ENCODE measurements at places on chromosomes 7 and 10.
A peak's percentile ranks its signal among the peaks of the same experiment; 100 is the strongest.

GRCh38 chr7:128752251-128752650 lies 13.1 kb downstream of the CALU start:
- no peak for DNase-seq

GRCh38 chr7:25900877-25901276 lies 251.1 kb upstream of the NFE2L3 start:
- DNase-seq = no peak

- DNase-seq = no peak
Observed at GRCh38 chr7:139131-139530, 53.2 kb upstream of the FAM20C start.

GRCh38 chr7:3634396-3634795 lies 333.3 kb downstream of the SDK1 start:
- DNase-seq = no peak

DNA sequence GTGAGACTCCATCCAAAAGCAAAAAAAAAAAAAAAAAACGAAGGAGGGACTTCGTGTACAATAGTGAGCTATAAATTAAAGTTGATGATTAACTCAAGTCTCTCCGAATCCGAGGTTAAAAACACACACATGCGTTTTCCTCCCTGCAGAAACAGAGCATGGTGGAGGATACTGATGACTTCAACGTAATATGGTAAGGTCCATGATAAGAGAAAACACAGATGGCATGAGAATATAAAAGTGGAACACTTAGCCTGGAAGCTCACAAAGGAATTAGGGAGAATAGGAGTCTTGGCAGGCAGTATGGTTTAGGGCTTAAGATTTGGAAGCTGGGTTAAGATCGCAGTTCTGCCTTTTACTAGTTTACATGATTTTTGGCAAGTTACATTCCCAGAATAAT lies 20.1 kb upstream of the GSTK1 start:
- no peak for DNase-seq

DNA sequence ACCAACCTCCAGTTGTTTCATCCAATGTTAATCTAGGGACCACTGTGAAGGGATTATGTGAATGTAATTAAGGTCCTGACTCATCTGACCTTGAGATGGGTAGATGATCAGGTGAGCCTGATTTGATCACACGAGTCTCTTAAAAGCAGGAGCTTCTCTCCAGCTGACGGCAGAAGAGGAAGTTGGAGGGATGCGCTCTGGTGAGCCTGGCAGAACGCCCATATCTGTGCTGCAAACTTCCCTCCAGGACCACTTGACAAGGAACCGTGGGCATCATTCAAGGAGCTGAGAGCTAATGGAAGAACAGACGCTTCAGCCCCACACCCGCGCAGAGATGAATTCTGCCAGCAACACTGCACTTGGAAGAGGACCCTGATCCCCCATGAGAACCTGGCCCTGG lies 642.4 kb downstream of the TNS3 start:
- no peak for DNase-seq

GRCh38 chr10:13152296-13152695 lies 9.1 kb upstream of the MCM10 start:
- DNase-seq = no peak

- no peak for DNase-seq
Observed at GRCh38 chr7:146119002-146119401, 2.4 kb downstream of the CNTNAP2 start.

GRCh38 chr7:129896568-129897382 lies 56.0 kb downstream of the UBE2H start:
- no peak for DNase-seq

GRCh38 chr10:6200440-6200733 lies 2.3 kb upstream of the PFKFB3 start:
- DNase-seq = no peak

DNA sequence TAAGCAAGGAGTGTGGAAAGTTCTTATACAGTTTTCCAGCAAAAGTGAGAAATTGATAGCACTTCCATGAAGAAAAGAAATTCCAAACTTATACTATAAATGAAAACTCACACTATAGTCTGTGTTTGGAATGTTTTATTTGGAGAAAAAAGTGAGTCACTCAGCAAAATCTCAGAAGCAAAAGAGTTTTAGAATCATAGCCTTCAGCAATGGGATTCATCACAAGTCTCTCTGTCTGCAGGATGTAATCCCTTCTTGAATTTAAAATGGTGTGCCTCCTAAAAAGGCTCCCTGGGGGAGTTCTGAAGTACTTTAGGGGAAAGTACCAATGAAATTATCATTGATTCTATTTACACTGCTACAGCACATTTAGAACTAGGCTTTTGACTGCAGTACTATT lies 756.4 kb downstream of the XPNPEP1 start:
- no peak for DNase-seq

DNA sequence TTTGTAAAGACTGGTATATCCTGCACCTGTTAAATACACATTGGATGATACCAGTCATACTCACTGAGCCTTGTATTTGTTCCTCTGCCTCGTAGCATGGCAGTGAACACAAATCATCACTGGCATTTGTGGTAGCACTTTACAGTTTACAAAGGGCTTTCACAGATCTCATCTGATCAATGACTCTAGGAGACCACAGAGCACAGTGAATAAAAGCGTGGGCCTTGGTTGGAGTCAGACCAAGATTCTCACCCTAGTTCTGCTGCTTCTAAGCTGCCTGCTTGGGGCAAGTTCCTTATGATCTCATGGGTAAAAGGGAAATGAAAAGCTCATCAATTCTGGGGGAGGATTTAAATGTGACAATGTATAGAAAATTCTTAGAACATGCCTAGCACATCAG lies 129.9 kb upstream of the AGK start:
- no peak for DNase-seq

- no peak for DNase-seq
Observed at GRCh38 chr10:69232252-69232651, 12.1 kb downstream of the HKDC1 start.

DNA sequence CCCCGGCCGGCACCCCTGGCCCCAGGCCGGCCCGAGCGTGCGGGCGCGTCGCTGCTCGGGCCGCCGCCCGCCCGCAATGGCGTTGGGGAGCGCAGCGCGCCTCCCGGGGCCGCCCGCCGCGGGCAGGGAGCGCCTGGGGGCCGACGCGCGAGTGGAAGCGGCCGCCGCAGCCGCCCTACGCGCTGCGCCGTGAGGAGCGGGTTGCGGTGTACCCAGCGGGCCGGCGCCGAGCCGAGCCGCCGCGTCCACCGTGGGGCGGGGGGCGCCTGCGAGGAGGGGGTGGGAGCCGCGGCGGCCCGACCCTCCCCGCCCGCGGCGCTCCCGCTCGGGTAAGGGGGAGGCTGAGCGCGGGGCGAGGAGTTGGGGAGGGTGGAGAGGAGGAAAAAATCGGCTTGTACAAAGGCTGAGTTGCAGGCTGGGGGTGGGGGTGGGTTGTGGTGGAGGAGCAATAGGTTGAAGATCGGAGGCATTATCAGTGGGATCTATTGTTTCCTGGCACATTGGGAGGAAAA lies 473 bp downstream of the PPP1R9A start:
- no peak for DNase-seq

DNA sequence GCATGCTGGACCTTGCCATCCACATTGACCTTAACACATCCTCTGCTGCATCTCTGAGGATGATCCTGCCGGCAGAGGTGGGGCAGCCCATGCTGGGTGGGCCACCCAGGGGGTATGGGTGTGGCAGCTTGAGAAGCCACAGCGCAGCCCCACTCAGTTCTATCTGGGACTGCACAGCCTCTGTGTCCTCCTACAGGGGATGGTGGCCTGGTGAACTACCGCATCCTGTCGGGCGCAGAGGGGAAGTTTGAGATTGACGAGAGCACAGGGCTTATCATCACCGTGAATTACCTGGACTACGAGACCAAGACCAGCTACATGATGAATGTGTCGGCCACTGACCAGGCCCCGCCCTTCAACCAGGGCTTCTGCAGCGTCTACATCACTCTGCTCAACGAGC lies 12.2 kb upstream of the C10orf105 start:
- peak; percentile 48 for DNase-seq

DNA sequence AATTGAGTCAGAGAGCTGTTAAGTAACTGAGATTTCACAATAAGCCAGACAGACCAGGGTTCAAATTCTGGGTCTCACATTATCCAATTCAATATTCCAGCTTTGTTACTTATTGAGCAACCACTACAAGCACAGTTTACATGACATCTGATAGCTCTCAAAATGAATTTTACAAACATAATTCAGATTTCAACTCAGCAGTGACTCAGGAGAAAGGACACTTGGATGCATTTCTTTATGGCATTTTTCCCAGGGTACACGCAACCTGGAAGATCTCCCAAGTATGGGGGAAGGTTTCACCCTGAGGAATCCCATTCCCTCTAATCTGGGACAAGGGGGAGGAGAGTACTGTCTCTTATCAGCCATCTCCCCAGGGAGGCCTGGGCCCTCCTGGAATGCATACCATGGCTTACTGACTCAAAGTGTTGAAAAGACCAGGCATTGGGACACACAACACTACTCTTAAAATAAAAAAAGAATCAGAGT lies 102.4 kb downstream of the CFTR start:
- DNase-seq = no peak

- DNase-seq = peak; percentile 17
Observed at GRCh38 chr10:119198438-119198837, 8.9 kb upstream of the GRK5 start.

DNA sequence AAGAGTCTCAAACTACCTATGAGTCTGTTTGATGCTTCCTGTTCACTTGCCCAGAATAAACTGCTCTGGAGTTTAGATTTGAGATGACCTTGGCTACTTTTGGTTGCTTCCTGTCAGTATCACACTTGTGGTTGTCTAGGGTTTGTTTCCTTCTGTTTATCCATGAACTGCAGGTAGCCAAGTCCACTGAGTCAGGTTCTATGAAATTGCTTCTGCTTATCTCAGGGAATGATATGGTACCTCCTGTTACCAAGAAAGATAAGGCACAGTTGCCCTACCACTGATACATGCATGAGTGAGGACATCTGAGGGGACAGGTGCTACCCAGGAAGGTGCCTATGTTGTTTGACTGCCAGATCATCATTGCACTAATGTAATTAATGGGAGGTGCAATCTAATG lies 15.8 kb upstream of the EEPD1 start:
- no peak for DNase-seq

- DNase-seq = no peak
Observed at GRCh38 chr7:77245015-77245755, 45.6 kb upstream of the FGL2 start.

- no peak for DNase-seq
Observed at GRCh38 chr10:13485623-13486022, 43.2 kb downstream of the BEND7 start.
